T-helper 2 cell (primary cell): ENCODE measurements at places on chromosomes 12 and 14.

- DNase-seq = no peak
Observed at GRCh38 chr12:89946518-89947135, 238.0 kb upstream of the ATP2B1 start.

DNA sequence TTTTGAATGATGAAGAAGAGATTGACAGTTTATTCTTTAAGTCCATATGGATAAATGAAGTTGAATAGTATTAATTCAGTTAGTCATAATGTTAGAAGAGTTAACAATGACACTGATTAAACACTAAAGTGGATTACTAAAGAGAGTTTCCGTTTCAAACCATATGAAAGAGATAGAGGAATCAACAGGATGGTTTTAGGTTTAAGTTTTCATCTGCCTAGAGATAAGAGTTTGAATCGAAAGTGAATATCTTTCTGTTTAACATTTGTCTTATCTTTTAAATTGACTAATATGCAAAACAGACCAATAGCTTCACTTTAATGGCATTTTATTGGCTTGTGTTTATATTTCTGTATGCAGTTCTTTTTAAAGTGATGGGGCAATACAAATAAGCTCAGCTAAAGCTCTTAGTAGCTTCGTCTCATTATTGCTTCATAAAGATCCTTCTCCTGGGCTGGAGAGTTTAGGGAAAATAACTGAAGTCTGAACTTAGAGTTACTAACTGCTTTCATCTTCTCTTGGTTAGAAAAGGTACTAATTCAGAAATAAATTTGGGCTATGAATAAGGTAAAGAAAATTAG lies 66.0 kb downstream of the MIPOL1 start:
- no peak for DNase-seq

DNA sequence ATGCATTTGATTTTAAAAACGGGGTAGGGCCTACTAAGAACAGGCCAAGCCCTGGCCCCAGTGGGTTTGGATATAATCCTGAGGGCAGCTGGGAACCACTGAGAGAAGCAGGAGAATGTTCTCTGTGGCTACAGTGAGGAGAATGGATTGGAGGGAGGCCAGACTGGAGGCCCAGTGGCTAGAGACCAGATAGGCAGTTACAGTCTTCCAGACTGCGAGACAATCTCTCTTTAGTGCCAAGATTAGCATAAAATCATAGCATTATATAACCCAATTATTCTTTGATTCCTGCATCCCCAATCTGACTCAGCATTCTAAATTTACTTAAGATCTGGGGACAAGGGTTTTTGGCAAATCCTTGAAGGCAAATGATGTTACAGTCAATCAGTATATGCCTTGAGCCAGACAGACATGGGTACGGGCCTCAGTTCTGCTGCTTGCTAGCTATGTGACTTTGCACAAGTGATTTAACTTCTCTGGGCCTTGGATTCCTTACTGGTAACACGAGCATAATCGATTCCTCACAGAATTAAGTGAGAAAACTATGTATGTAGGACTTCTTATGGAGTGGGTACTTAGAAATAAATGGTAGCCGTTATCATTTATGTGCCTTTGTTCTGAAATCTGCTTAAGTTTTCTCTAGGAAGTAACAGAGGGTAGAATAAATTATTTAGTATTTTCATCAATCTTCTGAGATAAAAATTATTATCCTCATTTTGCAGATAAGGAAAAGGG lies 18.3 kb downstream of the NINJ2 start:
- DNase-seq = no peak

DNA sequence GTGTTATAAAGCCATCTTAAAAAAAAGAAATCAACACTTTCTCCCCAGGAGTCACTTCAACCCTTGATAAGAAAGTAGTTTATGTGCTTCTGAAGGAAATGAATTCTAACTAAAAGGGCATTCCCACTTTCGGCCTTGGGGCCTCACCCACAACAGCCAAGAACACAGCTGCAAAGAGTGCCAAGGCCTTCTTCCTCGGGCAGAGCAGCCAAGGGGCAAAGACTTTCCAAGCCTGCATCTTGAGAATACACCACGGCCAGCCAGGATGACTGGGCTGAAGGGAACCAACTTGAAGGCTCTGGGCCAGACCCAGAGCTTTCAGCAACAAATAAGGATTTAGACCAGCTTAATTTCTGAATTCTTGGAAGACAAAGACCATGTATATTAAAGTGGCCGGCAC lies 60.4 kb upstream of the FOXN3 start:
- DNase-seq = no peak

DNA sequence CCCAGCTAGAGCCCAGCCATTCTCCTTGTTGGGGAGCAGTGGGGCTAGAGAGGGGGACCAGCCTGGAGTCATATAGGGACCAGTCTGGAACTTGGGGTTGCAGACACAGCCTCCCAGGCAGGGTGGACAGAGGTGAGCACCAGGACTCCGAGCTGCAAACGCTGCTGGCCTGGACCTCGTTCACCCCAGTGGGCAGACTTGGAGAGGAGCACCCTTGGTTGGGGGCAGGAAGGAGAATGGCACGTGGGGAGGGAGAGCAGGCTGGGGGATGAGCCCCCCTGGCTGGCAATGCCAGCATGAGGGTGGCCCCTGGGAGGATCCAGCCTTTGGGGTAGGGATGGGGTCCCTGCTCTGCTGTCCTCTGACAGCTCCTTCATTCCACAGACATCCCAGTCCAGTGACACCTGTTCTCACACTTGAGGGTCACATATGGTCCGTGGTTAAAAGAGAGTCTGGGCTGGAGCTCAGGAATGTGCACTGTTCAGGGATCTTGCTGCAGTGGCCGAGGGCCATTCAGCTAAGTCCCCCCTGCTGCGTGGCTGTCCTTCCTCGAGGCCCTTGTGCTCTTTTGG lies 2.8 kb downstream of the LBHD2 start:
- no peak for DNase-seq
